ENCODE measurements at places on chromosomes 2 and 18. TPM values are rescaled to one million over a fixed set of nuclear protein-coding genes. Genes with fewer than 3 reads are reported as not detected.

Gene RBM45
- total RNA-seq: 25.2 TPM

Gene EGR4
- not detected for total RNA-seq

DNA sequence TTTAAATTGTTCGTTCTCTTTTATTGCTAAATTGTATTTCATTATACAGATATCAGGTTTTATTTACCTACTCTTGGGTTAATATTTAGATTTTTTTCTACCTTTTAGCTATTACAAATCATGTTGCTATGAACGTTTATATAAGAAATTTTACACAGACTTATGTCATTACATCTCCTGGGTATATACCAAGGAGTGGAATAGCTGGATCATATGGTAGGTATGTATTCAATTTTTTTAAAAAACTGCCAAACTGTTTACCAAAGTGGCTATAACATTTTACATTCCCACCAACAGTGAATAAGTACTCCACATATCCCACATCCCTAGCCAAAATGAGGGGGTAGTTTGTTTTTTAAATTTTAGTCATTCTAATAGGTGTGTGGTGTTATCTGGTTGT, 32.3 kb upstream of the BAZ2B start:
- DNase-seq: no peak

Gene POTEE
- 0.48 TPM for total RNA-seq

Gene GATA6
- 2.9 TPM for total RNA-seq

DNA sequence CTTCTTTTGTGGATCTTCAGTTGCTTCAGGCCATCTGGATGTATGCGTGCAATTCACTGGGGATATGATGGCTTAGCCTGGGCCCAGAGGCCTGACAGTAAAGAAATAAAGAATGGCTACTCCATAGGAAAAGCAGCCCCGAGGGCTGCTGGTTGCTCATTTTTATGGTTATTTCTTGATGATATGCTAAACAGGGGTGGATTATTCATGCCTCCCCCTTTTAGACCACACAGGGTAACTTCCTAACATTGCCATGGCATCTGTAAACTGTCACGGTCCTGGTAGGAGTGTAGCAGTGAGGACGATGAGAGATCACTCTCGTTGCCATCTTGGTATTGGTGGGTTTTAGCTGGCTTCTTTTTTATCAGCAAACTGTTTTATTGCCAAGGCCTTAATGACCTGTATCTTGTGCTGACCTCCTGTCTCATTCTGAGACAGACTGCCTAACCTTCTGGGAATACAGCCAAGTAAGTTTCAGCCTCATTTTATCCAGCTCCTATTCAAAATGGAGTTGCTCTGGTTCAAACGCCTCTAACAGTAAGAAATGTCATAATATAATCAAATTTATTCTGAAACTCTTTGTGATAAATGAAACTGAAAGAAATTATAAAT, 60.5 kb downstream of the DSEL start:
- no peak for DNase-seq

- no peak for DNase-seq
These were observed 373.6 kb upstream of the TRIB2 start for GRCh38 chr2:12343141-12343540.

- no peak for DNase-seq
These were observed 3.5 kb downstream of the MAP3K20 start for GRCh38 chr2:173079141-173079540.

DNA sequence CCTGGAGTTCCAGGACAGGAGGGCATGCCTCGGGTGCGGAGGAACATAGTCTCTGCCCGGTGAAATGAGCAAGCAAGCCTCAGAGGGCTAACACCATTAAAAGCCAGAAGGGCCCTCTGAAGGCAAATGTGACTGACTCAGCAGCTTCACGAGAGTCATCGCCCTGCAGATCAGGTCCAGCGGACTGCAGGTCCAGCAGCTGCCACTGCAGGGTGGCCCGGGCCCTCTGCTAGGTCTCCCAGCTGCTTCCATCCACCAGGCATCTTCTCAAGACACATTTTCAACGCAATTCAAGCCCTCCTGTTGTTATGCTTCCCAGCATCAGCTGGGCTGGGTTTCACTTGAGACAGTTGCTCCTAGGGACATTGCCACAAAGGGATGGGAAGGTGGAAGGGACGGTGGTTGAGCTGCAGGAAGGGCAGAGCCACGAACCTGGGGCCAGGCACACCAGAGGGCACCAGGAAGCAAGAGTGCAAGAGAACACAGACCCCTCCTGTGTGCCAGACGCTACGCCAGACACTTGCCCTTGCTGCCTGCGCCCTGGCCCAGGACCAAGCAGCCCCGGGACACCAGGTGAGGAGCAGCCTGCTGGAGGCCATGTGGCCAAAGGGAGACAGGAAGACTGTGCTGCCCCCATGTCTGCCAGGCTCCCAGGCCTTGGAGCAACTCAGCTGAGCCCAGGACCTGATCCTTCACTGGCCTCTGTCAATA, 173.0 kb downstream of the HDAC4 start:
- DNase-seq: no peak

DNA sequence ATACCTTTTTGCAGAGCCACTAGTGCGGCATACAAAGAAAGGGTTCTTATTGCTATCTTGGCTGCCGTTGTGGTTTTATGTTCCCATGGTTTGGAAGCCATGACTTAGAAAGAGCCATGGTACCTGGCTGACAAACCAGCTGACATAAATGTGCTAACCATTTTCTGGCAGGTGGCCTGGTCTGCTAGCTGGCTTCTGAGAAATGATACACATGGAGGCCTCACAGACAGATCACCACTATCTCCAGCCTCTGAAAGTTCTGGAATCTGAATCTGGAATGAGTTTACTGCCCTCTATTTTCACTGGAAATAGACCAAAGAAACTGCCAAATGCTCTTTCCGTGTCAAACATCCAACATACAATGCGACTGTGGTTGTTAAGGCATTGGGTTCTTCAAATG, 123.7 kb downstream of the QPCT start:
- no peak for DNase-seq

Gene ABCG5
- 5.8 TPM for total RNA-seq
